ENCODE measurements at places on chromosomes 6 and 20. TPM values are rescaled to one million over a fixed set of nuclear protein-coding genes. Genes with fewer than 3 reads are reported as not detected.

DNA sequence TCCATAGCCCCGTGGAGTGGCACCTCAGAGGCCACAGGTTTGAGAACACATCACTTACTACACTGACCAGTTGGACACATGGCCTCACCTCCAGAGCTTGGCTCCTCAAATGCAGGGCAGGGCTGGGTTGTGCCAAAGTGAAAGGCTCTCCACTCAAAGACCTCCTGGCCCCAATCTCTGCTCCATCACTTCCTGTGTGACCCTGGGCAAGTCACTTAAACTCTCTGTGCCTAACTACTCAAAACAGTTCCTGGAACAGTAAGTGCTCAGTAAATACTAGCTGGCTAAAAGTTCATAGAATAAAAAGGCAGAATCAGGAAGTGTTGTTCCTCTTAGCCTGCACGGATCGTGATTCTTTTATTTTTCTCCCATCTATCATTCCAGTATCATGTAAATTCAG lies 50.2 kb downstream of the AGPAT4 start:
- peaks cover 10% of the 10 kb centered on the region for H3K4me1 ChIP-seq
- H3K36me3 ChIP-seq, result no peaks in the 10 kb centered on the region
- H3K27me3 ChIP-seq, result no peaks in the 10 kb centered on the region
- H3K27ac ChIP-seq, result no peak overlapping the region
- DNase-seq, result no peak

GRCh38 chr20:63641792-63642523 lies 11.3 kb downstream of the STMN3 start:
- H3K4me1 ChIP-seq, result peaks cover 8% of the 10 kb centered on the region
- H3K36me3 ChIP-seq, result no peaks in the 10 kb centered on the region
- H3K27ac ChIP-seq, result peak overlapping the region; percentile 97
- peak; percentile 97 for DNase-seq
- H3K4me3 ChIP-seq, result peak overlapping the region; percentile 50
- no peaks in the 10 kb centered on the region for H3K27me3 ChIP-seq

- H3K27ac ChIP-seq, result no peak overlapping the region
- DNase-seq, result peak; percentile 94
- peaks cover 15% of the 10 kb centered on the region for H3K4me1 ChIP-seq
- H3K4me3 ChIP-seq, result no peak overlapping the region
- no peaks in the 10 kb centered on the region for H3K27me3 ChIP-seq
Observed at GRCh38 chr6:151071295-151071694, 168.5 kb upstream of the AKAP12 start.

- no peak overlapping the region for H3K4me3 ChIP-seq
- peaks cover 8% of the 10 kb centered on the region for H3K4me1 ChIP-seq
- no peak overlapping the region for H3K27ac ChIP-seq
Observed at GRCh38 chr20:53581444-53582250, 12.0 kb downstream of the ZNF217 start.

PBOV1 gene
- not detected for total RNA-seq

DNA sequence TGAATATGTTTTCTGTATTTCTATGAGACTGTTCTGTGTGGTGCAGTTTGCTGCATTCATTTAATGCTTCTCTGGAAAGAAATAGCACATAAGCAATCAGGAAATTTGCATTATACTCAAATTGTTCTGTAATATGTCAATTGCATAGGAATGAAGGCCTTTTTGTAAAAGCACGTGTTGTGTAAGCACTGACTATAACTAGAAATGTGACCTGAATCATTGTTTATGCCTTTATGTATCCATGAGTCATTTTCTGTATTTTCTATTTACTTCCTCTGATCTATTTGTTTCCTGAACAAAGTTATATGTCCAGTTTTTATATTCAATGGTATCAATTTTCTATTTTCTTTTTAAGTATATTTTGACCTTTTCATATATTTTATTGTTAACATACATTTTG lies 1455.3 kb downstream of the GRIK2 start:
- H3K27me3 ChIP-seq, result no peaks in the 10 kb centered on the region
- H3K27ac ChIP-seq, result no peak overlapping the region
- no peaks in the 10 kb centered on the region for H3K4me1 ChIP-seq
- DNase-seq, result no peak
- H3K4me3 ChIP-seq, result no peak overlapping the region
- H3K36me3 ChIP-seq, result no peaks in the 10 kb centered on the region

MYLK2 gene
- not detected for total RNA-seq

GRCh38 chr20:10558635-10559187 lies 115.1 kb downstream of the JAG1 start:
- H3K4me3 ChIP-seq, result no peak overlapping the region
- peaks cover 2% of the 10 kb centered on the region for H3K36me3 ChIP-seq
- H3K27ac ChIP-seq, result no peak overlapping the region
- H3K4me1 ChIP-seq, result no peaks in the 10 kb centered on the region

DNA sequence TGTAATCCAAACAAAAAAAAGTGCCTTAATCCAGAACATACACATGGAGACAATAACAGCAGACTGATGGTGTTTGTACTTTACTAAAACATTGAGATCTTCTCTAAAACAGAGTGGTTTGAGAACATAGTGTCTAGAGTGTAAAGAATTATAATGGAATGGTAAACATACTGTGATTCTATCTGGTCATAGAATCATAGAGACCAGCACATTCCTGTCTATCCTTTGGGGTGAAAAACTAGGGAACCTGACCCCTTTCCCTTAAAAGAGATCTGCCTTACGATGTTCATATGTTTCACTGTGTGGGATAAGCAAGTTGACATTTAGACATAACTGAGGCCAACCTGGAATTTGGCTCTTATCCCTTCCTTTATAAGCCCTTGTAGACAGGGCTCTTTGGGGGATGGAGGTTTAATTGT lies 55.7 kb downstream of the TRMT11 start:
- no peak overlapping the region for H3K27ac ChIP-seq
- no peaks in the 10 kb centered on the region for H3K27me3 ChIP-seq
- DNase-seq, result no peak
- H3K36me3 ChIP-seq, result peaks cover 14% of the 10 kb centered on the region
- H3K4me3 ChIP-seq, result no peak overlapping the region
- no peaks in the 10 kb centered on the region for H3K4me1 ChIP-seq

NOX3 gene
- not detected for total RNA-seq

SAMD5 gene
- total RNA-seq, result 7.9 TPM

DNA sequence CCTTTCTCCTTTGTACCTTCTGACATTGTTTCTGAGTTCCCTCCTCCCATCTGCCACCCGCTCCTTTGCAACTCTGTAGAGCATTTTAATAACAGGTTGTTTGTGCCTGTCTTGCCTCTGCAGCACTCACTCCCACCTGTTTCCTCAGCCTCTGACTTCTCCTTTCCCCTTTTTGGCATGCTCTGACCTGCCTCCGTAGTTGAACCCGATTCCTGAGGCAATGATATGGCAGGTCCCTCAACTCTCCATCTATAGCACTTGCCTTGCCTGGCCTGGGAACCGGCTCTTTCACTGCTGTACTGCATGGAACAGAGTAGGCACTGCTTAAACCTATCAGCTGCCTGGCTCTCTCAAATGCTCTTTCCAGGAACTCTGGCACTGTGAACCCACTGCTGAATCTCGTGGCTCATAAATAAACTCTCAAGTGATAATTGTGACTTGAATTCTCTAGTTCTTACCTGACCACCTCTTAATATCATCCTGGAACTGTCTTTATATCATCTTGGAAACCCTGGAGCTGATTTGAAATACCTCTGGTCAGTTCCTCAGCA lies 50.3 kb downstream of the UTRN start:
- H3K27ac ChIP-seq, result no peak overlapping the region
- H3K4me1 ChIP-seq, result peaks cover 2% of the 10 kb centered on the region
- no peaks in the 10 kb centered on the region for H3K27me3 ChIP-seq
- no peak for DNase-seq

GRCh38 chr20:35129647-35130069 lies 17.5 kb downstream of the EDEM2 start:
- no peak overlapping the region for H3K27ac ChIP-seq
- no peaks in the 10 kb centered on the region for H3K27me3 ChIP-seq
- H3K4me3 ChIP-seq, result no peak overlapping the region

DNA sequence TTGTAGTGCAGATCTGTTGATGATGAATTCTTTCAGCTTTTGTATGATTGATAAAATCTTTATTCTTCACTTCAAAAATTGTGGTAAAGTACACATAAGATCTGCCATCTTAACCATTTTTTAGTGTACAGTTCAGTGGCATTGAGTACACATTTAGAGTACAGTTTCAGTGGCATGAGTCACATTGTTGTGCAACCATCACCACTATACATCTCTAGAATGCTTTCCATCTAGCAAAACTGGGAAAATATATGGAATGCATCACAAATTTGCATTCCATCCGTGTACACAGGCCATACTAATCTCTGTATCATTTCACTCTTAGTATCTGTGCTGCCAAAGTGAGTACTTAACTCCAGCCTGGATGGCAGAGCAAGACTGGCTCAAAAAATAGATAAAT lies 28.7 kb downstream of the SIRPD start:
- H3K36me3 ChIP-seq, result no peaks in the 10 kb centered on the region
- H3K4me1 ChIP-seq, result no peaks in the 10 kb centered on the region
- DNase-seq, result no peak
- no peak overlapping the region for H3K27ac ChIP-seq
- H3K4me3 ChIP-seq, result no peak overlapping the region

CLVS2 gene
- not detected for total RNA-seq

- H3K4me1 ChIP-seq, result no peaks in the 10 kb centered on the region
- H3K4me3 ChIP-seq, result no peak overlapping the region
- H3K27me3 ChIP-seq, result no peaks in the 10 kb centered on the region
- no peak overlapping the region for H3K27ac ChIP-seq
- H3K36me3 ChIP-seq, result no peaks in the 10 kb centered on the region
- no peak for DNase-seq
Observed at GRCh38 chr6:117613920-117614560, 11.7 kb upstream of the GOPC start.

GRCh38 chr6:139686308-139686707 lies 311.9 kb upstream of the CITED2 start:
- H3K4me1 ChIP-seq, result no peaks in the 10 kb centered on the region
- H3K27ac ChIP-seq, result no peak overlapping the region
- no peaks in the 10 kb centered on the region for H3K36me3 ChIP-seq

- no peak for DNase-seq
- H3K4me3 ChIP-seq, result no peak overlapping the region
- H3K27me3 ChIP-seq, result peaks cover 4% of the 10 kb centered on the region
- H3K36me3 ChIP-seq, result no peaks in the 10 kb centered on the region
- no peaks in the 10 kb centered on the region for H3K4me1 ChIP-seq
- no peak overlapping the region for H3K27ac ChIP-seq
Observed at GRCh38 chr6:15779726-15780125, 116.9 kb upstream of the DTNBP1 start.

GRCh38 chr6:44715925-44716324 lies 328.4 kb downstream of the CDC5L start:
- no peaks in the 10 kb centered on the region for H3K27me3 ChIP-seq
- H3K27ac ChIP-seq, result no peak overlapping the region
- DNase-seq, result no peak
- H3K4me1 ChIP-seq, result peaks cover 2% of the 10 kb centered on the region
- H3K4me3 ChIP-seq, result no peak overlapping the region

GRCh38 chr6:30647242-30648116 lies 546 bp downstream of the C6orf136 start:
- H3K27ac ChIP-seq, result peak overlapping the region; percentile 98
- H3K27me3 ChIP-seq, result no peaks in the 10 kb centered on the region
- peak overlapping the region; percentile 77 for H3K4me3 ChIP-seq
- no peaks in the 10 kb centered on the region for H3K4me1 ChIP-seq

DNA sequence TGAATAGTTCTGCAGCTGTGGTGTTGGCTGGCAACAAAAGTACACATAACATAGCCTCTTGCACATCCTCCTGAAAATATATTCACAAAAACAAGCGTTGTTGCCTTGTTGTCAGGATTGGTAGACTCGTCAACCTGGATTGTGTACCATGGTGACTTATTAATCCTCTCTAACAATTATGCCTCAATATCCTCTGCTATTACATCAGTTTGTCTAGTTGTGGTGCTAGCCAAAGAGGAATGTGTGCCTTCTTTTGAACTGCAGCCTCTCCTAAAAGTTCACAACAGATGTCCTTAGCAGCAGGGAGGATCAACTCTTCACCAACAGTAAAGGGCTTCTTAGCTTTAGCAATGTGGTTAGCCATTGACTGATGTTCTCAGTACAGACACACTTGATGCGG lies 3.6 kb upstream of the SF3B5 start:
- no peak for DNase-seq
- H3K4me3 ChIP-seq, result no peak overlapping the region
- H3K27ac ChIP-seq, result no peak overlapping the region
- H3K4me1 ChIP-seq, result peaks cover 3% of the 10 kb centered on the region

ADGB gene
- 9.7 TPM for total RNA-seq

DNA sequence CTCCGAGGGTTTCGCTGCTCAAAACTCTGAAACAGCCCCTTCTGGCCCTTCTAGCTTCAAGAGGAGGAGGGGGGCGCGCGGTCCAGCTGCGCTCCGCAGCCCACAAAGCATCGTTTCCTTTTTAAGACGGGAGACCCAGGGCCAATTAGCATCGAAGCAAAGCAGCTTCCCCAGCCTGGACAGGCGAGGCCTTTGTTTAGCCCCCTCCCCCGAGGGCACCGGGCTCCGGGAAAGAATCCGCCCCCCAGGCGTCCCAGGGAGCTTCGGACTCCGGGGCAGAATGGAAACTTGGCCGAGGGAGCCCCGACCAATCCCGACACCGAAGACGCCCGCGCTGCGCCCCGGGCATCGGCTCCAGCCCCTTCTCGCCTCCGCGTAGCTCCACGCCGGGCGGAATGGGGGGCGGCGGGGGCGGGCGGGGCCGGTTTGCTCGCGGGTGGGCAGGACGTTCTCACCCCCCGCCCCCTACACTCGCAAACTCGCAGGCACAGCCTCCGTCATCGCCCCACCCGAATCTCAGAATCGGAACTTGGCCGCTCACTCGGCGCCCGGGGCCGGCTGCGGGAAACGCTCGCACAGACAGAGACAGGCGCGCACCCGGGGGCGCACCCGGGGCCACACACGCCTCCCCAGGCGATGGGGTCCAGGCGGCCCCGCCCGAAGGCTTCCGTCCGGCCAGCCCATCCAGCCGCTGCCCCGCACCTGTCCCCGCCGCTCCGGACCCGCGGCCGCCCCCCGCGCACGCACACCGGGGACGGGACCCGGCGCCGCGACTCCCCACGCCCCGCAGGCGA lies 628 bp downstream of the NKAIN4 start:
- no peaks in the 10 kb centered on the region for H3K36me3 ChIP-seq
- no peak overlapping the region for H3K27ac ChIP-seq
- H3K27me3 ChIP-seq, result no peaks in the 10 kb centered on the region
- no peak overlapping the region for H3K4me3 ChIP-seq
- peaks cover 9% of the 10 kb centered on the region for H3K4me1 ChIP-seq
- DNase-seq, result peak; percentile 73

GRCh38 chr6:28597924-28598722 lies 72.4 kb downstream of the GPX5 start:
- DNase-seq, result no peak
- peaks cover 6% of the 10 kb centered on the region for H3K27me3 ChIP-seq
- H3K4me1 ChIP-seq, result no peaks in the 10 kb centered on the region
- H3K4me3 ChIP-seq, result no peak overlapping the region
- H3K27ac ChIP-seq, result no peak overlapping the region

DNA sequence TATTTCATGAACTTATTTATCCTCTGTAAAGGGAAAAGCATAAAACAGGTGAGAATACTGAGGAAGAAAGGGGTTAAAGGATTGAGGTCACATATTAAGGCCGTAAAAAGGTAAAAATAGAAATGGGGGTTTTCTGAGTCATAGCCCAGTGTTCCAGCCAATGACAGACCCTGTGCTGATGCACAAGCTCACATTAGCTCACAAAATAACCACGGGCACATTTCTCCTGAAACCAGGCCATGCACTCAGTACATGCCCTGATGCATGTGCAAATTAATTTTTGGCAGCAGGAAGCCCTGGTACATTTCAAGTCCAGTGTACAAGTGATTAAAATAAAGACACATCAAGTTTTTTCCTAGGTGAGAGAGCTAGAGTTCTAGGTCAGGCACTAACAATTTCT lies 194.4 kb downstream of the TMEM200A start:
- no peak for DNase-seq
- no peak overlapping the region for H3K27ac ChIP-seq
- H3K27me3 ChIP-seq, result no peaks in the 10 kb centered on the region
- H3K36me3 ChIP-seq, result no peaks in the 10 kb centered on the region

All from lung (tissue), 17 donors.